ENCODE measurements at places on chromosomes 4 and X. TPM values are rescaled to one million over a fixed set of nuclear protein-coding genes. Genes with fewer than 3 reads are reported as not detected.

The TMEM35A gene
- not detected for total RNA-seq

GRCh38 chr4:41209187-41209586 is 5.2 kb downstream of the APBB2 start:
- peaks cover 10% of the 10 kb centered on the region for H3K4me1 ChIP-seq
- no peak for DNase-seq
- H3K27ac ChIP-seq, result no peak overlapping the region
- no peaks in the 10 kb centered on the region for H3K36me3 ChIP-seq
- no peak overlapping the region for H3K4me3 ChIP-seq

- H3K27ac ChIP-seq, result no peak overlapping the region
- H3K27me3 ChIP-seq, result no peaks in the 10 kb centered on the region
- no peak overlapping the region for H3K4me3 ChIP-seq
- no peak for DNase-seq
- no peaks in the 10 kb centered on the region for H3K36me3 ChIP-seq
- no peaks in the 10 kb centered on the region for H3K4me1 ChIP-seq
These were observed 56.8 kb downstream of the PRRG1 start for GRCh38 chrX:37405956-37406355.

The DYNLT3 gene
- 19.1 TPM for total RNA-seq

The FMR1NB gene
- not detected for total RNA-seq

GRCh38 chr4:48081196-48081595 is 52.9 kb downstream of the TXK start:
- H3K4me1 ChIP-seq, result no peaks in the 10 kb centered on the region
- H3K4me3 ChIP-seq, result no peak overlapping the region
- H3K36me3 ChIP-seq, result no peaks in the 10 kb centered on the region
- DNase-seq, result no peak

DNA sequence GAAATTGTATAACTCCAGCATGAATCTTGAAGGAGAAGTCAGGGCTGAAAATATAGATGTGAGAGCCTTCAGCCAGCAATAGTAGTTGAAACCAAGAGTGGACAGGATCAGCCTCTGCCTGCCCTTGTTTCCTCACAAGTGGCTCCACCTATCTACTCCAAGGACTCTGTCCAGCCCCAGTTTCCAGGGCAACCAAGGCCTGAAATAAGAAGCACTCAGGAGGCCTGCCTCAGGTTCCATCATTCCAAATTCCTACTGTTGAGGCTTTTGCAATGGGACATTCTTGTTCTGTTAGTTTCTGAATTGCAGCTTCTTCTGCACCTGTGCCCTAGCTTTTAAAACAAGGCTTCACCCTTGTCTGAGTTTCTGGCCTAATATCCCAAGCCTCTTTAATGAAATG is 41.6 kb downstream of the TRPC5OS start:
- H3K27ac ChIP-seq, result no peak overlapping the region
- H3K4me1 ChIP-seq, result no peaks in the 10 kb centered on the region
- H3K27me3 ChIP-seq, result no peaks in the 10 kb centered on the region
- H3K36me3 ChIP-seq, result no peaks in the 10 kb centered on the region

DNA sequence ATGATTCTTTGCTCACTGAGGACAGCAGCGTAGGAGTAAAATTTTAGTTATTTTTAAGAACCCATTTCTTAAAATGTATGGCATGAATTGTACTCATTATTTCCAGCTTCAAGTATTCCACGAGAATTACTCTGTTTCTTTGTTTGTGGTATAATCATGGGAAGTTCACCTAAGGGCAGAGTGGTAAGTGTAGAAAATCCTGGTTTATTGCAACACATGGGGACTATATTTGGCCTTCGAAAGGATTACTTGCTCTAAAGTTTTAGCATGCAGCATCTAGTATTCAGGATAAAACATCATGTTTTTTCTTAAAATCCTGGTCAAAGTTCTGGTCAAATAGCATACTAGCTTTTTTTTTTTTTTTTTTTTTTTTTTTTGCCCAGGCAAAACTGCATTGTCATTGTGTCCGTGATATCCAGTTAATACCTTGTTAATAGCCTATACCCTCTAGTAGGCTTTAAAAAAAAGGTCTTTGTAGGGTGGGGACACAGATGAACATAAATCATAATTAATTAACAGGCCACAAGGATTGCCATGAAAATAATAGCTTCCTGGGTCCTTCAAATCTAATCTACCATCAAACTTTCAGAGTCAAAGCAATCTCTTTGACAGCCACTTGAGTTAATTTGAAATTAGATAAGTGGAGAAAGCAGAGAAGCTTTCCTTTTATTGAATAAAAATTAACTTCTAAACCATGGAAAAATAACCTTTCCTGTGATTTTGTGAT is 44.6 kb upstream of the VEGFC start:
- H3K36me3 ChIP-seq, result no peaks in the 10 kb centered on the region
- H3K27me3 ChIP-seq, result no peaks in the 10 kb centered on the region
- no peak overlapping the region for H3K27ac ChIP-seq
- H3K4me1 ChIP-seq, result no peaks in the 10 kb centered on the region

- DNase-seq, result no peak
- H3K4me3 ChIP-seq, result no peak overlapping the region
- H3K36me3 ChIP-seq, result no peaks in the 10 kb centered on the region
- no peak overlapping the region for H3K27ac ChIP-seq
These were observed 1316.3 kb downstream of the STIM2 start for GRCh38 chr4:28176942-28177341.

DNA sequence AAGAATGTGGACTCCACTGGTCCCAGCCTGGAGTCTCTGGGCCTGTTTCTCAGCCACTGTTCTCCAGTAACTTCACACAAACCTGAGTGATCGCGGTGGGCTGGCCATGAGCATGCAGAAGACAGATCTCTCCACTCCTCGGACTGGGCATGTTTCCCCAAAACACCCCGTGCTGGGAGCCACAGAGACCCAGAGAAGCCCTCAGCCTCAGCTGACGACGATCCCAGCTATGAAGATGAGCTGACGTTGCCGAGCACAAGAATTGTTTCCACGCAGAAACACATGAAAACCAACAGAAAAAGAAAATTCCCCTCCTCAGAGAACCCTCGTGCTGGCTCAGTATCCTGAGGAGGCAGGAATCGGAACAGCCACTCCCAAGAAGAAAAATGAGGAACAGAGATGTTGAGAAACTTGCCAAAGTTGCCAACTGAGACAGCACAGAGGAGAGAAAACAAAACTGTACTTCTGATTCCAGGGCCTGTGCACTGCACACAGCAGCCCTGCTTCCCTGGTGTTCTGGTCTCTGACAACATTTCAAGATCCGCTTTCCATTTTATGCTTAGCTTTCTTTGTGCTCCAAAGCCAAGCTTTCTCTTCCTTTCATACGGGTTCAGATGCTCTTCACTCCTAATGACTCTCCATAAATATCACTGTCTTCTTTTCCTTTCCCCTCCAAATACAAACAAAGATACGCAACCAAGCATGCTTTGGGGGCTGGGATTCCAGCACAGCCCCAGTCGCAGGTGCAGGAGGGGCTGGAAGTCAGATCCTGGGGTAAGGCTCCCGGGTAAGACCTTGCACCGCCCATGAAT is 81.4 kb downstream of the IRF2 start:
- H3K36me3 ChIP-seq, result peaks cover 85% of the 10 kb centered on the region
- no peak for DNase-seq
- H3K27ac ChIP-seq, result no peak overlapping the region
- H3K4me3 ChIP-seq, result no peak overlapping the region
- peaks cover 53% of the 10 kb centered on the region for H3K4me1 ChIP-seq

The NXF2 gene
- total RNA-seq, result not detected

GRCh38 chrX:103155201-103155600 is 59.7 kb upstream of the BEX4 start:
- no peak for DNase-seq
- no peaks in the 10 kb centered on the region for H3K36me3 ChIP-seq
- no peak overlapping the region for H3K27ac ChIP-seq
- no peak overlapping the region for H3K4me3 ChIP-seq

GRCh38 chr4:38315286-38315685 is 348.7 kb upstream of the KLF3 start:
- no peak overlapping the region for H3K27ac ChIP-seq
- no peaks in the 10 kb centered on the region for H3K36me3 ChIP-seq
- no peak overlapping the region for H3K4me3 ChIP-seq
- peaks cover 41% of the 10 kb centered on the region for H3K4me1 ChIP-seq

DNA sequence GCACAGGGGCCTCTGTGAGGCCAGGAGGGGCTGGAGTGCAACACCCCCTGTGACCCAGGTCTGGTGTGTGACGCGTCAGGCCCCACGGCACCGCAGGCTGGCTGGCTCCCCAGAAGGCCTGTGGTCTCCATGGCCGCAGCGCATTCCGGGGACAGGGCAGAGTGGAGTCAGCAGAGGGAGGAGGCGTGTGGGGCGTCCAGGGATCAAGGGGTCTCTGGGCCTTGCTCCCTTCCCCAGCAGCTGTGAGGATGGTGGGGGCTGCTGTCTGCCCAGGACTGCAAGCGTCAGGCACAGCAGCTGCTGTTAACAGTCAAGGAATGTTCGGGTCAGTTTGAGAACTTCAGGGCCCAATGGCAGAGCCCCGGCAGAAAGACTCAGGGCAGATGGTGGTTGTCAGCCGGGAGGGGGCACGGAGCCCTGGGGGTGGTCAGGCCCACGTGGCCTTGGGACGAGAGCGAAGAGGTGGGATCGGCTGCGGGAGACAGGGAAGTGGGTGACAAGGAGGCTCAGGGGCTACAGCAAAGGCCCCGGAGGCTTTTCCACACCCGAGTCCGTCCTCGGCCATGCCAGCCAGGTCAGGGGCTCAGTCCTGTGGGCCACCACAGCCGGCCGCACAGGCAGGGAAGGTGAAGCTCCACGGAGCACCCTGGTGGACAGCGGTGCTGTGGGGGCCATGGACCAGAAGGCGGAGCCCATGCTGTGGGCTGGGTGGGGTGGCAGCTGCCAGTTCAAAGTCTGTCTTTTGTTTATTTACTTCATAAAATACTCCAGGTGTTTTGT is 18.3 kb downstream of the PCGF3 start:
- peaks cover 45% of the 10 kb centered on the region for H3K36me3 ChIP-seq
- H3K4me1 ChIP-seq, result peaks cover 10% of the 10 kb centered on the region
- H3K27ac ChIP-seq, result no peak overlapping the region

DNA sequence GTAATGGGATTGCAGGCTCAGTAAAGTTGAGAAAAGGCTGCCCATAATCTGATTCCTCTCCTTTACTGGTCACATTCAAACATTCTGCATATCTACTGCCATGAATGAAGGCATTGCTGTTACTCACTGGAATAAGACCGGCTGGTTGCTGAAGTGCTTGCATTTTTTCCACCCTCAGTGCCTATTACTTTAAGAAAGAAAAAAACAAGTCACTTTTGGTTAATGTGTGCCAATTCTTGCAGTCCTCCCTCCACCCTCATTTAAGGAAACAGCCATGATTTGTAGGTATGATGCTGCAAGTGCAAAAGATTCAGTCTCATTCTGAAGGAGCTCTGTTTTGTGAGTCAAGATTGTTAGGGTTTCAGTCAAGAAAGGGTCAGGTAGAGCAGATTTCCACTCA is 94.9 kb downstream of the EMCN start:
- H3K36me3 ChIP-seq, result no peaks in the 10 kb centered on the region
- H3K4me3 ChIP-seq, result no peak overlapping the region
- no peak overlapping the region for H3K27ac ChIP-seq
- H3K4me1 ChIP-seq, result no peaks in the 10 kb centered on the region
- peaks cover 8% of the 10 kb centered on the region for H3K27me3 ChIP-seq

The ATP1B4 gene
- total RNA-seq, result not detected

DNA sequence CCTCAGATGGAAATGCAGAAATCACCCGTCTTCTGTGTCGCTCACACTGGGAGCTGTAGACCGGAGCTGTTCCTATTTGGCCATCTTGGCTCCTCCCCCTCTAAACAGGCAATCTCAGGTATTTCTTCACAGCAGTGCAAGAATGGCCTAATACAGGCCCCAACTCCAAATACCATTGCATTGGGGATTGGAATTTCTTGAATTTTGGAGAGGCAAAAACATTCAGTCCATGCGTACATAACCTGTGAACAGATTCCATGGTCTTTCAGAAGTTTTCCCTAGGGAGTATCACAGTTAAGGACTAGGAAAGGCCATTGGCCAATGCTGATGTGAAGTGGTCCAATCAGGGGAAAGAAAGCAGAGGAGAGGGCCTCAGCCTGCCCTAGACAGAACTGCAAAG is 128.2 kb upstream of the NOCT start:
- no peak overlapping the region for H3K4me3 ChIP-seq
- H3K36me3 ChIP-seq, result no peaks in the 10 kb centered on the region
- H3K27ac ChIP-seq, result no peak overlapping the region
- H3K4me1 ChIP-seq, result no peaks in the 10 kb centered on the region
- DNase-seq, result no peak

DNA sequence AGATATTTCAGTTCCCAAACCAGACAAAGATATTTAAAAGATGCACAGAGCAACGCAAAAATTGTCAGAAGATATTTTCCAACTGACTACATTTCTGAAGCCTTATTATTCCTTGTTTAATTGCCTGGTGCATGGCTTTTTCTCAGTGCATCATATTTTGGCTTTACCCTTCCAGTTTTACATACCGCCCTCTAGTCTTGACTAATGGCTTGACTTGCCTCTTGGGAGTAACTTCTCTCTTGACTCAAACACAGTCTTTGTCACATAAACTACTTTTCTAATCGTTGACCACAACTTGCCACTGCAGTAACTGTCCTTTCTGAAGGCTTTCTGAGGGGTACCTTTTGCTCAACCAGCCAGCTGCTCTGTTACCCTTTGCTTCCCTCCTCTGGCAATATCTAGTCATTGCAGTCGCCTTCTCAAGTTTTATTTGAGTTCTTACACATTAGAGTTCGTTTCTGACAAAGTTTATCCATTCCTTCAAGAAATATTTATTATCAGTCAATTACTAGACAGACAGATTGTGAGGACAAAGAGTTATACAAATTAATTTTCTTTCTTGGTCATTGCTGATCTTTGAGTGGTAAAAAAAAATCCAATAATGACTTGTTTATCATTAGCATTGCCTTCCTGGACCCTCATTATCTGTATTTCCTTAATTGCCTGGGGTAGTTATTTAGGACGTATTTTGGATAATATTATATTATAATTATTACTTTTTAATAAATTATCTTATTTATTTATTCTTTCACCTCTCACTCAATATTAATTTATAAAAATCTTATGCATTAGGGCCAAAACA is 506.9 kb upstream of the PCDH10 start:
- no peaks in the 10 kb centered on the region for H3K27me3 ChIP-seq
- no peaks in the 10 kb centered on the region for H3K4me1 ChIP-seq
- H3K36me3 ChIP-seq, result no peaks in the 10 kb centered on the region
- DNase-seq, result no peak

DNA sequence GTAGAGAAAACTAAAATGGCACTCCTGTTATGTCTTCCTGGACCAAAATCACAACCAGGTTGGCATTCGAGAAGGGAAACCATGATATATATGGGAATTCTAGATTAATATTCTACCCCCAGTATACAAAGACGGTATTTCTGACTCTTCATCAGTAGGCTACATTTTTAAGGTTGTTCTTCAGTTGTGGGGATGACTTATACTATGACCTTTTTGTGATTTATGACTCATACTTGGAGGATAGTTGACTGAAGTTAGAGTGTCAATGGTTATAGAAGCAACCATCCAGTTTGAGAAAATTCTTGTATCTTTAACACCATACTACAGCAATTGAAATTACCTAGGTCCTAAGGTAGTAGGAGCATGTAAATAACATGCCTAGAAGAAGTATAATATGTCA is 49.8 kb upstream of the CYSLTR1 start:
- DNase-seq, result no peak
- H3K27ac ChIP-seq, result no peak overlapping the region

- H3K4me1 ChIP-seq, result no peaks in the 10 kb centered on the region
- no peak overlapping the region for H3K27ac ChIP-seq
- no peak for DNase-seq
- no peaks in the 10 kb centered on the region for H3K27me3 ChIP-seq
- H3K4me3 ChIP-seq, result no peak overlapping the region
These were observed 368.1 kb downstream of the EPHA5 start for GRCh38 chr4:65302145-65302544.
